ENCODE measurements at places on chromosomes 3 and 15.

GRCh38 chr3:102980355-102980696 is 545.5 kb downstream of the ZPLD1 start:
- DNase-seq = no peak

- no peak for DNase-seq
These were observed 30.8 kb downstream of the B3GNT5 start for GRCh38 chr3:183283886-183284285.

DNA sequence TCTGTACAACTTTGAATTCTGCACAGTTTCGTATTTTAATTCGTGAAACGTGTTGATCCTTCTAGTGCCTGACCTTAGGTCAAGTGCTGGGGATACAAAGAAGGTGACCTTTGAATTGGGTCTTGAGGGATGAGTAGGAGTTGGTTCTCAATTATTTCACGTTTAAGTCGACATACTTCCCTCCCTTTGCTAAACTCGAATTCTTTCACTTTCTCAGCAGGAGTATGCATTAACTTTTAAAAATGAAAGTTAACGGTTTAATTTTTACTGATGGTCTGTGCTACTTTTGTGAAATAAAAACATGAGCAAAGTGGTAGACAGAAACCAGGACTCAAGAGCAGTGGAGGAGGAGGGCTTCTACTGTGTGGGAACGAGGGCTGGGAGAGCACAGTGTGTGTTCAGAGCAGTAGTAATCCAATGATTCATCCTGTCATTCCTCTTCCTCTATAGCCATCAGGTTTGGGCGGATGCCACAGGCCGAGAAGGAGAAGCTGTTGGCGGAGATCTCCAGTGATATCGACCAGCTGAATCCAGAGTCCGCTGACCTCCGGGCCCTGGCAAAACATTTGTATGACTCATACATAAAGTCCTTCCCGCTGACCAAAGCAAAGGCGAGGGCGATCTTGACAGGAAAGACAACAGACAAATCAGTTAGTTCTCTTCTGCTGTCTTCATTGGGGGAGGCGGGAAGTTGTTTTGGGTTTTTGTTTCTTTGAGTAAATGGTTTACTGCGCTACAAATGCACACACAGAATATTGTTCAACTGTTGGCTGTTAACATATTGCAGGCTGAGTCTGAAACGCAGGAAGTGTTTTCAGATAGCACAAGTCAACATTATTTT is 78.6 kb upstream of the TSEN2 start:
- peak; percentile 77 for DNase-seq

DNA sequence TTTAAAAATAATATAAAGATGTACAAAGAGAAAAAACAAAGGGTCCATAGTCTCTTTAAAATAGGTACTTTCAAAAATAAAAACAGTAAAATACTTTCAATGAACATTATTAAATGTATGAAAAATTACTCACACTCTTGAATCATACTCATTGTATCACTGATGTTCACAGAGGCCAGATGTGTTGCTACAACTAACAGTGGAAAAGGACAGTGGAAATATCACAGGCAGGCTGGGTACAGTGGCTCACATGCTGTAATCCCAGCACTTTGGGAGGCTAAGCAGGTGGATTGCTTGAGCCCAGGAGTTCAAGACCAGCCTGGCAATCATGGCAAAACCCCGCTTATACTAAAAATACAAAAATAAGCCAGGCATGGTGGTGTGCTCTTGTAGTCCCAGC is 26.8 kb downstream of the NPHP3 start:
- DNase-seq = no peak

GRCh38 chr3:29655015-29655747 is 374.3 kb downstream of the RBMS3 start:
- no peak for DNase-seq
